ENCODE measurements at places on chromosomes 7 and 10.

DNA sequence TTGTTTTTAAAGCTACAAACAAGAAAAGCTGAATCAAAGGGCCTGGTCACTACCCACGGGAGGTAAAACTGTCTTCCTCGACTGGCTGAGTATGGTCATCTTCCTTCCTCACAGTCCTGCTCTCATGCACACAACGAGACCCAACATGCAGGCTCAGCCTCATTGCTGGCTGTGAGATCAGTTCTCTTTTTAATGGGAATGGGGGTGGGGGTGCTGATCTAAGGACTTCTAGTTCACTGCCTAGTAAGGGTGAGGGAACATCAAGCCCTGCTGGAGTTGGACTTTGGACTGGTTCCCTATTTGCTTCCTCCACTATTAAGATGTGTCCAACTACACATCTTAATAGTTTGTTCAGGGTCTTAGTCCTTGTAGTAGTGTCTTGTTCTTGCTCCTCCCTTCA, 48.2 kb downstream of the ABCB4 start:
- DNase-seq, result no peak

DNA sequence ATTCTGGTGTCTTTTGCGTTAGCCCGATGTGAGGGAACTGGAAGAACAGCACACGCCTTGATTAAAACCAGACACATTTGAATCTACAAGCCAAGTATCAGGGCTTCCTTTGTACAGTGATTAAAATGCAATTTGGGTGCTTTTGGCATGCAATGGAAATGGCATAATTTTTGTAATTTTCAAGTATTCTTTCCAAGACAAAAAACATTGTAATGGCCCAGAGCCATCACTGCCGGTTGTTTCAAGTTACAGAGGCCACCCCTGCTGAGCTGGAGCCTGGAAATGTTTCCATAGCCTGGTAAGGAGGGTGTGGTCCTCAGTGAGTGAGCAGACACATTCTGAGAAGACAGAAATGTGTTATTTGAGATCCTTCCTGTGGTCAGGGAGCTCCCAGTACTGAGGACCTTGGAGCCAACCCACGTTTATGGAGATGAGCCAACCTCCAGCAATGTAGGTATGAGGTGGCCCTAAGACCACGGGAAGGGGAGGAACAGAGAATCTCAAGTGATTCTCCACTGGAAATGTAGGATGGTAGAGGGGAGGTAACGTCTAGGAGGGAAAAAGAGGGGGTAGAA, 20.9 kb downstream of the TEX36 start:
- DNase-seq, result no peak

DNA sequence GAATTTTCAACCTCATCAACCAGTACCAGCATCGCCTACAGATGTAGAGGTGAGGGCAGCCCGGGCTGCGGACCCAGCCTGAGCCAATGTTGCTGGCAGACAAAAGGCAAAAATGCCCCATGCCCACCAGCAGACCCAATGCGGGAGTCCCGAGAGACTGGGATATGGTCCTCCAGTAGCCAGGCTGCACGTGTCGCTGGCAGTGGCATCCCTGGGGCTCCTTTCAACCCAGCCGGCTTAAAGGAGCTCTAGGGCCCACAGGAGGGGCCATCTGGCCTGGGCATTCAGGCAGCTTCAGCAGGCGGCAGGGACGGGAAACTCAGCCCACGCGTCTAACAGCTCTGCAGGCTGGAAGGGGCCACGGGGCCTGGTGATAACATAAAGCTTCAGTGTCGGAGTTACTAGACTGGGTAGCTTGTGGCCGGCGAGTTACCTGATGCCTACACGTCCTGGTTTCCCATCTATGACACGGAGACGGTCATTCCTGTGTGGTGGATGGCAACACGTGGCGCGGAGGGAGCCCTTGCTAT, 70.7 kb downstream of the PROSER2 start:
- no peak for DNase-seq

DNA sequence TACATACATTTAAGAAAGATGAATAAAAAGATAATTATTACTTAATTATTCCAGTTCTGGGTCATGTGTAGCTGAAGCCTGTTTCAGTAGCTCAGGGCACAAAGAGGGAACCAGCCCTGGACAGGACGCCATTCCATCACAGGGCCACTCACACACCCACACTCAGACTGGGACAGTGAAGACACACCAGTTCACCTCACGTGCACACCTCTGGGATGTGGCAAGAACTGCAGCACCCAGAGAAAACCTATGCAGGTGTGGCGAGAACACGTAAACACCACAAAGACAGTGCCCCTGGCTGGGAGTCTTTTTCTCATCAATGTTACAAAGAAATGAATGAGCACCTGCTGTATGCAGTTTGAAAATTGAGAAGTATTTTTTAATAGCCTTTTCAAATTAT, 1.6 kb upstream of the IDI1 start:
- DNase-seq, result no peak

DNA sequence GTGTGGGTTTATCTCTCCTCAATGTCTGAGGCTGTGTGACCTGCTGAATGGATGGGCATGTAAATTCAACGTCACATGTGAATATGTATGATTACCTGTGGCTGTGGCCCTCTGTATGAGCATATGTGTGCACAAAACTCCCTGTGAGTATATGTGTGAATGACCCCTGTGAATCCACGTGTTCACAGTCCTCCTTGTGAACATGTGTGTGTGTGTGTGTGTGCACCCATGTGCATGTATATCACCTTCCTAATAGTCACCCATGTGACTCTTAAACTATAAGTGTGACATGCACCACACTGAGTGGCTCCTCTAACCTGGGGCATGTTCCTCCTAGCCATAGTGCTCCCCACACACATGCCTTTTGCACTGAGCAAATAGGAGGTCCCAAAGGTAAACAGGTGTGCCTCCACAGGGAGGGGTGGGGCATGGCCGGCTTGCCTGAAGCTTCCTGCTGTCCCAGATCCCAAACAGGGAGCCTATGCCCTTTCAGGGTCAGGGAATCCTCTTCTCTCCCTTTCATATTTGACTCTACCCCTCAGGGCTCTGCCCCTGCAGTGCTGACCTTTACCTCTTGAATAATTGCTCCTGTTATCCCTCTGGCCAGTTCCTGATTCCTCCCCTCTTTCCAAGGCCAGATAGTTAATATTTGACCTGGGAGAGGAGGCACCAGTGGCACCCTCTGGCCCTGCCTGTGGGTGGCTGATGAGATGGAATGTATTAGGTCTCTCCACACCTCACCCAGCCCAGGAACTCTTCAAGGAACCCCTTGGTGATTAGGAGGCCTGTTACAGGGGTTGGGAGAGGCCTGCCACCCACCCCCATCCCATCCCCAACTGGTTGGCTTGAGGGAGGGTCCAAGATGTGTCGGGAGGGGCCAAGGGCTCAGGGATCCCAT, 1.9 kb downstream of the SEMA4G start:
- no peak for DNase-seq

- no peak for DNase-seq
Measured at GRCh38 chr10:21972584-21972983, 30.9 kb downstream of the DNAJC1 start.

GRCh38 chr10:133537546-133538545, 10.7 kb downstream of the CYP2E1 start:
- no peak for DNase-seq

- no peak for DNase-seq
Measured at GRCh38 chr10:131473645-131474044, 162.1 kb upstream of the TCERG1L start.

GRCh38 chr10:101818872-101819633, 809 bp upstream of the OGA start:
- no peak for DNase-seq

DNA sequence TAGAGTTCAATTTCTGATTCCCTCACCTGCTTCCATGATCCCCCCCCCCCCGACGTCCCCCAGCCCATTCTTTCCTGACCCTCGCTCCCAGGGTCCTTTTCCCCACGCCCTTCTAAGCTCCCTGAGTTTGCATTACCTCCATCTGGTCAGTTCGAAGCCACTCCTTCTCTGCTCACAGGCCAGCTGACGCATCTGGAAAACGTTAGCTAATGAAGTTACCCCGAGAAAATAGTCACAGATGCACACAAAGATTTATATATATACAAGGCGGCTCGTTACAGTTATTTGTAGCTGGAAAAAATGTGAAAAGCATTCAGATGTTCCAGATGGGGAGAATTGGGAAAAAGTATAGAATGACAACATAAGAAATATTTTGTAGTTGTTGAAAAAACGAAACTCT, 630.0 kb upstream of the FOXK1 start:
- no peak for DNase-seq

GRCh38 chr7:139932531-139932930, 103.5 kb downstream of the TBXAS1 start:
- no peak for DNase-seq

GRCh38 chr10:112959207-112959838, 9.3 kb downstream of the TCF7L2 start:
- DNase-seq, result no peak

GRCh38 chr10:2825841-2826240, 241.5 kb upstream of the PFKP start:
- no peak for DNase-seq

GRCh38 chr7:129188892-129189660, 643 bp downstream of the SMO start:
- peak; percentile 71 for DNase-seq

DNA sequence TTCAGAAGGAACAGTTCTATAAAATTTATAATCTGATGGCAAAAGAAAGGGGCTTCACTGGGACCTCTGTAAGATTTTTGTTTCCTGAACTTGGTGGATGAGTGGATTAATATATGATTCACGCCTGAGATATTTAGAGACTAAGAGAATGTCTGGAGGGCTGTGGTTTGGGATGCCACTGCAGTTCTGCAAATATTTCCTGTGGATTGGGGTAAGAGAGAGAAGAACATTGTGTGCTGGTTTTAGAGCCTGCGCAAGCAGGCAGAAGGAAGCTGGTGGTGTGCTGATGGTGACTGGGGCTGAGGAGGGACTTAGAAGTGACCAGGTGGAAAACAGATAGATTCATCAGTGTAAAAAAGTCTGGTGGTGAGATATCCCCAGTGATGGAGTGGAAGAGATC, 87.0 kb downstream of the SUGCT start:
- DNase-seq, result no peak

DNA sequence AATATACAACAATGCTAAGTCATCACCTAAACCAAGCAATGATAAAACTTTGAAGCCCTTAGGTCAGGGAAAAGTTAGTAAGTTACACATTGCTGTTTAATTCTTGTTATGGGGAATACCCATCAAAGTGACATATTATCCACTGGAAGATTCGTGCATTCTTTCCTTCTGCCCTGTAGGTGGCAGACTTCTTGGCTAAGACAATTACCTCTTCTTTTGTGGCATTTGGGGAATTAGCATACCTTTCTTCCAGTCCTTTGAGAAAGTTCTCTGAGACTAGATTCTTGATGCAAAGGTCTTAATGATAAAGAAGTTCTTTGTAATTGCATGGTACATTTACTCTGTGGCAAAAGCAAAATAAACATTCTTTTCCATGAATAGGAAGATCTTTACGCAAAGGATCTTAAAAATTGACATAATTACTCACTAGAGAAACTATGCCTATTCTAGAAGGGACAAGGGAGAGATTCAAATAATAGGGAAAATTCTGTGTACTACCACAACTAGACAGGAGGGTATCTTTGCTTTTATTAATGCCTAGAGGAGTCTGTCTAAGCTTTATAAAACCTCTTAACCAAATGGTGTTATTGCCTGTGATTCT, 395.9 kb downstream of the GRM8 start:
- no peak for DNase-seq

- no peak for DNase-seq
Measured at GRCh38 chr7:141648276-141649114, 53.5 kb downstream of the DENND11 start.

DNA sequence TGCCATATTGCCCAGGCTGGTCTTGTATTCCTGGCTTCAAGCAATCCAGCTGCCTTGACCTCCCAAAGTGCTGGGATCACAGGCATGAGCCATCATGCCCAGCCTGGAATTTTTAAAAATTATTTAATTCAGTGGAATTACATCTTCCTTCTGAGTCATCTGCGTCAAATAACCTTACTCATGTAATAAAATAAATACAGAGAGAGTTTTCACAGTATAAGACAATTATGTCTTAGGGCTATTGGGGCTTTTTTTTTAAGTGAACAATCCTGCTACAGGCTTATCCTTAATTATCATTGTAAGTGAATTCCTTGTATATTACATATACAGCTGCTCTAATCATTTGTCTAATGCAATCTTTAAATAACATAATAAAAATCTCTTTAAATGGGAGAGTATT, 108.3 kb downstream of the MAPK8 start:
- no peak for DNase-seq

DNA sequence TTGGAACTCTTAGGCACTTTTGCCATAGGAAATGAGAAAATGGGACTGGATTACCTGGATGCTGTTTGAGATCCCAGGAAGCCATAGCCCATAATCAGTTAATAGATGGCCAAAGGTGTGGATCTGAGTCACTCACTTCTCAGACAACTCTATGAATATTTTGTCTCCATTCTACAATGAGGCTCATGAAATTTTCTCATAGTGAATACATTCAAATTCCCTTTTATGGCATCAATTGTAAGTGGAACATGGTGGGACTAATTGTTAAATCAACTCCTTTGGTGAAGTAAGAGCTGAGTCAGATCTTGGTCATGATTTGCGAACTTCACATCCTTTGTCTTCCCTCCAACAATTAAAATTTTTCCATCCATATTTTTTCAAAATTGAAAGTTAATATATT, 222.1 kb downstream of the ARL4A start:
- no peak for DNase-seq

GRCh38 chr10:118958984-118959925, 70.3 kb upstream of the NANOS1 start:
- no peak for DNase-seq

- peak; percentile 34 for DNase-seq
Measured at GRCh38 chr10:84549368-84550165, 221.2 kb downstream of the CCSER2 start.

DNA sequence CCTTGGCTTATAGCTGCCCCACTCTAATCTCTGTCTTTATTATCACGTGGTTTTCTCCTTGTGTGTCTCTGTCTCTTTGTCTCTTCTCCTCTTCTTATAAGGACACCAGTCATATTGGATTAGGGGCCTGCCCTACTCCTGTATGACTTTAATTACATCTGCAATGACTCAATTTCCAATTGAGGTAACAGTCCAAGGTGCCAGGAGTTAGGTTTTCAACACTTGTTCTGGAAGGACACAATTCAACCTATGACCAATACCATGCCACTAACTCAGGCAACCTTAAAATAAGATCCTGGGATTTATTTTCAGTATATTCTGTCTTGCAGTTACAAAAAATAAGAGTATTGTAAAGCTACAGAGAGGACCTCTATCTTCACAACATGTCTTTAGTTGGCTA, 21.6 kb upstream of the MET start:
- DNase-seq, result no peak

GRCh38 chr10:113030453-113030852, 80.4 kb downstream of the TCF7L2 start:
- no peak for DNase-seq

GRCh38 chr10:33833566-33833965, 499.1 kb upstream of the NRP1 start:
- DNase-seq, result peak; percentile 42
